ENCODE measurements at places on chromosomes 1 and 21.

DNA sequence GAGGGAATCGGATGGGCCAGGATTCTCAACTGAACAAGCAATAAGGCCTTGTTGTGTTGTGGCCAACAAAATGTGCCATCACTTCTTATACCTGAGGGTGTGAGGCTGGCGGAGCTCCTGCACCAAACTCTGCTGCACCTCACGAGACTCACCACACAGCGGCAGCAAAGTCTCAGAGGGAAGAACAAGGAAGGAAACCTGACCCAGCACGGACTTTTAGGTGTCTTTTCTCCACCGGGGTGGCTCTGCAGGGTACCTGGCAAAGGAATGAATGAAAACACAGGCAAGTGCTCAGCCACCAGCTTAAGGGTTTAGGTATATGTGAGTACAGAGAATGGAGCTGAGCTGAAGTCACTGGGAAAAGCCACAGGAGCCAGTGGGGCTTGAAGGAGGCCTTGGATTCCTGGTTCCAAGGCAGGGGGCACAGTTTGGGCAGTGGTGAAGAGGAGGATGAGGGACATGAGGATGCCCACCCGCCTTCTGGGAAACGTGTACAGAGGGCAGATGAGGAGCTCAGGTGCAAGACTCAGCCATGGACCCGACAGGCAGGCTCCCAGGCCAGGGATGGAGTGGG, 31.1 kb upstream of the HSD3B1 start:
- peak; percentile 6 for DNase-seq

DNA sequence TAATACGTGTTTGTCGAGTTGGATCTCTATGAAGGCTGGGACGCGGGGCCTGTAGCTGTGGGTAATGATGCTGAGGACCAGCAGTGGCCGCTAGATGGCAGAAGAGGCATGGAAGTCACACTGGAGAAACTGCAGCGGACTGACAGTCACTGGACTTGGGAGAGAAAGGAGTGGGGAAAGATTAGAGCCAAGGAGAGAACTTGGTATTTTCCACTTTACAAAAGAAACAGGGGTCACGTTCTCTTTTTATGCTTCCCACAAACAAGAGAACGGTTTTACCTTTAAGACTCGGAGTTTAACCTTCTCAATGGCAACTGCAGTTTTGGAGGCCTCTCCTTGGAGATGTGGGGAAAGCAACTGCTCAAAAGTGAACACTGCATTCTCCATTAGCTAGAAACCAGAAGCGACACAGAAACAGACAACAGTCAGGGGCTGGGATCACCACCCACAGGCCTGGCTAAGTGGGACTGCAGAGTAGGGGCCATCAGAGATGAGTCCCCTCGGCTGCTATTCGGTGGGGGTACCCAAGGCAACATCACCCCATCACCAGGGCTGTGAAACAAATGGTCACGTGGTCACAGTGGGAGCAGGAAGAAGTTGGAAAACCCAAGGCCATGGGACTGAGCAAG, 51.1 kb upstream of the EDEM3 start:
- peak; percentile 81 for DNase-seq

- DNase-seq, result no peak
These were observed 407.0 kb downstream of the PTPRU start for GRCh38 chr1:29643281-29643680.

DNA sequence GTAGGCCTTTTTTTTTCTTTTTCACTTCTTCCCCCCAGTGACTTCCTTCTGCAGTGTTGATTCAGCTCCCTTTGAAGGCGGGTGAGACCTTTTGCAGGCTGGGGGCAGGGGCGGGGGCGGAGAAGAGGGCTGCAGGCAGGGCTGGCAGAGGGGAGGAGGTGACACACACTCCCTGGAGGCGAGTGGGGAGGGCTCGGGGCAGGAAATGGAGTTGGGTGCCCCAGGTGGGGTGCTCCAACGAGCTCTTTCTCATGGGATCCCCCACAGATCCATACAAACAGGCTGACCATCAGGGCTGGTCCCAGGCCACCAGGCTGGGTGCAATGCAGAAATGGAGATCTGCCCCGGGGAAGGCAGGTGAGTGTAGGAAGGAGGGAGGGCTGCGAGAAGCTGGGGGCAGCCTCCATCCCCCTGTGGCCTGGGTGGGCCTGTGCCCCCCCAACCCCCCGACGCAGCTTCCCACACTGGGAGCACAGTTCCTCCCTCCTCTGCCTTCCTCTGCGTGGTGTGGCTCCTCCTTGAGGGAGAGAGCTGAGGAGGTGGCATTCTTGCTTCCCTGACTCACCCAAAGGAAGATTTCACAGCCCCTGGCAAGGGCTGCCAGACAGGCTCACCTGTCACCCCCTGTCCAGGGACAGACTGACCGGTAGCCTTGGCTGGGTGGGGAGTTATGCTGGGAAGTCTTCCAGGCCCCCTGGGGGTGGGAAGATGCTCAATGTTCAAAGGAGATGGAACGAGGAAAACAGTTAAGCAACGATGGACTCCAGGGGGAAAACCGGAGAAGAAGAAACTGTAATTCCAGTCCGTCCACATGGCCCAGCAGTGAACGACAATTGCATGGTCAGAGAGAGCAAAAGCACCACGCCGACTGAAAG, 7.1 kb upstream of the ITGB2 start:
- peak; percentile 81 for DNase-seq

GRCh38 chr21:36028127-36029069, 31.9 kb downstream of the SETD4 start:
- DNase-seq, result peak; percentile 73

DNA sequence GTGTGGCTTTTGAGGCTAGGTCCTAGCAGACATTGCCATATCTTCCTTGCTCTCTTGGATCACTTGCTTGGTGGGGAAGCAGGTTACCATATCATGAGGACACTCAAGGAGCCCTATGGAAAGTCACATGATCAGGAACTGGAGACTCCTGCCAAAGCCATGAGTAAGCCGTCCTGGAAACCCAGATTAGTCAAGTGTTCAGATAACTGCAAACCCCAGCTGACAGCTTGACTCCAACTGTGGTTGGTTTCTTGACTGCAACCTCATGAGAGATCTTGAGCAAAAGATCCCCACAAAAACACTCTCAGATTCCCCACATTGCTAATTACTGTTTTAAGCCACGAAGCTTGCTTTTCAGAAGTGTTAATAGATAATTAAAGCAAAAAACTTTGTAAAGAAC, 58.6 kb downstream of the CACNA1E start:
- peak; percentile 3 for DNase-seq

- DNase-seq, result no peak
These were observed 275.1 kb downstream of the PTPRU start for GRCh38 chr1:29511436-29511835.

- DNase-seq, result no peak
These were observed 10.5 kb downstream of the YY1AP1 start for GRCh38 chr1:155678027-155678426.

- no peak for DNase-seq
These were observed 122.7 kb downstream of the PSMG1 start for GRCh38 chr21:39060485-39061083.

- no peak for DNase-seq
These were observed 75.7 kb upstream of the C1orf87 start for GRCh38 chr1:60149251-60149650.

DNA sequence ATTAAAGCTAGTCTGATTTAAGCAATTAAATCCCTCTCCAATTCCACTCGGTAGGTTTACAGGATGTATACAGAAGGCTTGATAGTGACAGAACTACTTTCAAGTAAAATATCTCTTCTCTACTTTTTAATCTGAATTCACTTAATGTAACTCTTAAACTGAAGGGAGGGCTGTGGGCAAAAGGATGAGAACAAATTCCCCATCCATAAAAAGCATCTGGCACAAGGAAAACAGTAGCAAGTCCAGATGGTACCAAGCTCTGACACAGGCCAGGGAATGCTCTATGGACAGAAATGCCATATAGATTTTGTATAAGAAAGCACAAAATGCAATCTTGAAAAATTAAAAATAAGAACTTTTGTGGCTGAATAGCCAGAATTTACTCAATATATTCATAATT, 53.1 kb upstream of the USH2A start:
- no peak for DNase-seq

DNA sequence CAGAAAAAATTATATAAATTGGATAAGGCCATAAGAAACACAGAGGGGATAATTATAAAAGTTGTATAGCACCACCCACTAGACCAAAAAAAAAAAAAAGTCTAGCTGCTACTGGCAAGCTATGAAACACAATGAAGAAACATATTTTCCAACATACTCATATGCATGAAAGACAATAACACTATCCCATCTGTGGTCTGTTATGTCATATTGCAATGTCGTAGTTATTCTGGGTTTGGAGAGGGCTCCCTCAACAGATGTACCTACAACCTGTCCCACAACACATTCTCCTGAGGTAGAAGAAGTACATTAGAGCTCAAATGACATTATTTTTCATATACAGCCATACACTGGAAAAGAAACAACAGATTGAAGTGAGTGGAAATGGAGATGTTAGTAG, 517.6 kb upstream of the ADGRL4 start:
- no peak for DNase-seq

GRCh38 chr21:45413922-45414321, 9.0 kb downstream of the COL18A1 start:
- no peak for DNase-seq

- peak; percentile 12 for DNase-seq
These were observed 232.5 kb downstream of the NCAM2 start for GRCh38 chr21:21230672-21231071.

- no peak for DNase-seq
These were observed 5.1 kb downstream of the KCNJ15 start for GRCh38 chr21:38261851-38262250.

Measured in fibroblast of skin of abdomen (primary cell).